Ammon's horn (tissue), 1 donor: ENCODE measurements at places on chromosomes 6 and 20.
A peak's percentile ranks its signal among the peaks of the same experiment; 100 is the strongest.

GRCh38 chr6:4124351-4124750 is 11.0 kb downstream of the ECI2 start:
- no peak for DNase-seq

DNA sequence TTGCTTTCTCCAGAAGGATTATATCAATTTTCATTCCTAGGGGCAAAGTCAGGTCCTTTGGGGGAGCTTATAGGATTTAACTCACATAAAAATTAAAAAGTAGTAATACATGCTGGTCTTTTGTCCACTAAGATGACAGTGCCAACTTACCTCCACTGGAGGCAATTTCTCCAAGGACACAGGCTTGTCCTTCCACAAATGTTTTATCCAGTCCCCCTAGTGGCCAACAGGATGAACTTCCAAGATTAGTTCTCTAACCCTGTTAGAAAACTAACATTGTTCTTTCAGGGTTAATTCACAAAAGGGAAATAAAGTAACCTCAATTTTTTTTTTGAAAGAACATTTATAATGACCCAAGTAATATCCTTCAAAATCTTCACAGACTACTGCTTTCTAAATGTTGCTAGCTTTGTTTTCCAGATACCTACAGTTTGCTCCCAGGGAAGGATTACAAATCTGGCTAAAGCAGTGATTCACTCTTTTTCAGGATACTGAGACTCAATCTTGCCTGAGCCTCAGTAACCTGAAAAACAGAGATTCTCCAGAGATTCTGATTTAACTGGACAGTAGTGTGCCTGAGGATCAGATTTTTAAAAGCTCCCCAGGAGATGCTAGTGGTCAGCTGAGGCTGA is 31.7 kb upstream of the UBR2 start:
- peak; percentile 64 for DNase-seq

DNA sequence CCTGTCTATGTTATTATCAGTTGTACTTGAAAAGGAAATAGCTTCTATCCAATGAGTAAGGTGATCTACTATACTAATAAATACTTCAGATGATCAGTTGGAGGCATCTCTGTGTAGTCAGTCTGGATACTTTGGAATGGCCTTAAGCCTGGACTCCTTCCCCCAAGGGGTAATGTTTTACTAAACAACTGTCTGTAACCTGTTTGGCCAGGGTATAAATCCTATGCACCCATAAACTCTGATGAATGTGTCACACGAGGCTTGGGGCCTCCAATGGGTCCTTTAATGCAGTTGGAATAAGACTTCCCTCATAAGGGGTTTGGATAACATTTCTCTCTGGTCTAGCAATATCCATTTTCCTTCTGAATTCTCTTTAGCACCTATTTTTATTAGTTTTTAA is 19.5 kb upstream of the SLC52A3 start:
- no peak for DNase-seq

DNA sequence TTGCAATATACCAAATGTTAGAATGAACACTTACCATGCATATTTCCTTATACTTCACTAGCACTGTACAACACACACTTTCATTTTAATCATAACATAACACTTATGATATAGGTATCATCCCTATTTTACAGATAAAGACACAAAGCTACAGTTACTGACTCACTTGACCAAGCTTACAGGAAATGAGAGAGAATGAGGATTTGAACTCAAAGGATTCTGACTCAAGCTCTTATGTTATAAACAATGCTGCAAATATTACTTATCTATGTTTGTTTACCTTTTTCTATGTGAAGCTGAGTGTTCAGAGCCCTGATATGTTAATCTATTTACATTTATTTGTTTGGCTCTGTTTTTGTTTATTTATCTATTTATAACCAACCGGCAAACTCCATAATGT is 245.4 kb downstream of the PTPRK start:
- no peak for DNase-seq

DNA sequence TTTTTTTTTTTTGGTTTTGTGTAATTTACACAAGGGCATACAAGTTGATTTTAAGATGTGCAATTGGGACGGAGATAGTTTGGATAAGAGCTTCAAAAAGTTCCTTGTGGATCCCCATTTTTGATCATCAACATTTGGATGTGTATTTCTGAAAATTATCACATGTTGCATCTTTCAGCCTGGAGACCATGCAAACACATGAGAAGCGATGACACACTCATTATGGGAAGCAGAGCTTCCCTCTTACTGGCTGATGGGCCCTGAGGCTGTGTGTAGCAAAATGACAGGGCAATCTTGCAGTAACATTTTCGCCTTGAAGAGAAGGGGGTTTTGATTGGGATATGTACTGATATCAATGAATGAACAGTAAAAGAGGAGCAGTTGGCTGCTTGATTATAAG is 22.0 kb upstream of the RIPK1 start:
- no peak for DNase-seq

DNA sequence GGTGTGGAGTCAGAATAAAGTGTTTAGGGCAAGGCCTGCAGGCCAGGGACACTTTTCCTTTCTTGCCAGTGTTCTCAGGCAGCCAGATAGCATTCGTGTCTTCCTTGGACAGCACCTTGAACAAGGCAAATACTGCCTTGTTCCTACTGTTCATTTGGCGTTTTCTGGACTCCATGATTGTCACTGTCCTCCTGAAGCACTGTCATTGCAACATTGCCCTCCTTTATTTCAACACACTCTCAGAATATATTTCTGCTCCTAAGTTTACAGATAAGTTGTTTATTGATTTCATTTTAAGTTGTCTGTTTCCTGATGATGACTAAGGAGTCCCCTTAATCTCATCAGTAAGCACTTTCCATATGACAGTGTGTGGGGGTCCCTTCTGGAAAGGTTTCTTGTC is 15.1 kb upstream of the DEF6 start:
- DNase-seq = no peak

DNA sequence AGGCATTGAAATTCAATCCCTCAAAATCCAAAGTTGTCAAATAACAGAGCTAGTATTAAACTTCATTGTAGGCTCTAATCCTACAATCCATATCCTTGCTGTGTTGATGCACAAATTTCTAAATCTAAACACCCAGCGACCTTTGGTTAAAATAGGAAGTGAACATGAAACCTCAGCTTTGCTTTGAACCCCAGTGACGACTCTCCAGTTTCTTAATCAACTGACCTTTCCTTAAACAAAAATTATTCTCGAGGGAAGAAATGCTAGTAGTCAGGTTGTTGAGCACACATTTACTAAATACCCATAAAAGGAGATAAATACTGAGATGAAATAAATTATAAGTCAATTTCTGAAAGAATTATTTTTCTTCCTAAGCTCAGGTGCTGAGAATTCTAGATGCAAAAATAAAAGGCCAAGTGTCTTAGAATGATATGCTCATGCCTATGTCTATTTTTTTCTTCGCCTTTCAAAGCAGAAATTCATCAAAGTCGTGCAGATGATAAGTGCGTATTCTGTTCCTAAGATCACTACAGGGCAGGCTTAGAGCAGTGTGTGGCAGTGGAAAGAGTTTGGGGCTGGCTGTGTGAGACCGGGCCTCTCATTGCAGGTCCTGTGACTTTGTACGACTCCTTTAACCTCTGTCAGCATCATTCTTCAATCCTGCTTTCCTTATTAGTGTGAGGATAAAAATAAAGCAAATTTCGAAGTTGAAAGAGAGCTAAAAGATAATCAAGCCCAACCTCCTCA is 208.7 kb downstream of the PRL start:
- DNase-seq = no peak

- no peak for DNase-seq
Measured at GRCh38 chr6:156060013-156060412, 604.4 kb upstream of the NOX3 start.

DNA sequence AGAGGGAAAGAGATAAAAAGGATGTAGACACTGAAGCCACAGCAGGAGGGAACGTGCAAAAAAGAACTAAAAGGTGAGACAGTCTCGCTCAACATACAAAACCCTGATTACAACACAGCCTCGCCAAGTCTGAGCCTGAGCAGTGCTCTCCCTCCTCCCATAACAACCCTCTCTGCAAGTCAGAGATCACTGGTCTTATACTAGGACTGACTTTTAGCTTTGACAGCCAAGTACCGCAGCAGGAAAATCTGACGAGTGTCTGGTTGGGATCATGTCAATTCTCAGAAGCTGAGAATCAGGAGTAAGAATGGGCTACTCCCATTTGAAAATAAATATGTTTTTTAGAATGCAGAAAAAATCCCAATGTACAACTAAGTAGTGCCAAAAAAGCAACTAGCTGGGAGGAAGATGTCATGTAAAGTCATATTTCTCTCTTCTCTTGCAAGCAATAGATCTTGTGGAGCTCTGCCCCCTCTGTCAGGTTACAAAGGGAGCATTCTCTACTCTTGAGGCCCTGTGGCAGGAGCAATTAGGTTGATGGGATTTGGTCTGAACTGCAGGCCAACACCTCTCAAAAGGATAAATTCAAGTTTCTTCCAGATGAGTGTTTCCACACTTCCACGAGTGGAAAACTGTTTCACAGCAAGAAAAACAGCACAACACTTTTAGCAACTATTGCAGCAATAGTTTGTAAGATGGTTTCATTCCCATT is 118.9 kb upstream of the COL21A1 start:
- DNase-seq = no peak

- DNase-seq = peak; percentile 35
Measured at GRCh38 chr20:10673176-10673841, 490 bp downstream of the JAG1 start.

- DNase-seq = no peak
Measured at GRCh38 chr6:150008588-150008987, 16.7 kb downstream of the RAET1L start.

GRCh38 chr6:54192993-54193392 is 81.8 kb downstream of the MLIP start:
- no peak for DNase-seq

DNA sequence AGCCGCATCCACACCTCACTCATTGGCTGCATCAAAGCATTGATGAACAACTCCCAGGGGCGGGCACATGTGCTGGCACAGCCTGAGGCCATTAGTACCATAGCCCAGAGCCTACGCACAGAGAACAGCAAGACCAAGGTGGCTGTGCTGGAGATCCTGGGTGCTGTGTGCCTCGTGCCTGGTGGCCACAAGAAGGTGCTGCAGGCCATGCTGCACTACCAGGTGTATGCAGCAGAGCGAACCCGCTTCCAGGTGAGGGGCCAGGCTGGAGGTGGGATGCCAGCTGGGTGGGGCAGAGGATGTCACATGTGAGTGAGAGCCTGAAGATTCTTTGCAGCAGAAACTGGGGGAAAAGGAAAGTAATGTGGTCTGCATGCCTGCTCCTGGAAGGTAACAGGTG is 66.7 kb downstream of the MOCS1 start:
- no peak for DNase-seq
